ENCODE measurements at places on chromosomes 3 and 15.
A peak's percentile ranks its signal among the peaks of the same experiment; 100 is the strongest.

DNA sequence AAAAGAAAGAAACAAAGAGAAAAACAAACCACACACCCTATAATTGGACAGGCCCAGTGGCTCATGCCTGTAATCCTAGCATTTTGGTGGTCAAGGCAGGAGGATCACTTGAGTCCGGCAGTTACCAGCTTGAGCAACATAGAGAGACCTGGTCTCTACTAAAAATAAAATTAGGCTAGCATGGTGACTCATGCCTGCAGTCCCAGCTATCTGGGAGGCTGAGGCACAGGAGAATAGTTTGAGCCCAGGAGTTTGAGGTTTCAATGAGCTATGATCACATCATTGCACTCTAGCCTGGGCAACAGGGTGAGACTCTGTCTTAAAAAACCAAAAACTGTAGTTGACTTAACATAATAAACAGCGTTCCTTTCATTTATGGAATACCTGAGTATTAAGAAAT lies 72.3 kb upstream of the ST3GAL6 start:
- DNase-seq, result peak; percentile 21

GRCh38 chr3:47227678-47228077 lies 54.9 kb downstream of the KIF9 start:
- no peak for DNase-seq

DNA sequence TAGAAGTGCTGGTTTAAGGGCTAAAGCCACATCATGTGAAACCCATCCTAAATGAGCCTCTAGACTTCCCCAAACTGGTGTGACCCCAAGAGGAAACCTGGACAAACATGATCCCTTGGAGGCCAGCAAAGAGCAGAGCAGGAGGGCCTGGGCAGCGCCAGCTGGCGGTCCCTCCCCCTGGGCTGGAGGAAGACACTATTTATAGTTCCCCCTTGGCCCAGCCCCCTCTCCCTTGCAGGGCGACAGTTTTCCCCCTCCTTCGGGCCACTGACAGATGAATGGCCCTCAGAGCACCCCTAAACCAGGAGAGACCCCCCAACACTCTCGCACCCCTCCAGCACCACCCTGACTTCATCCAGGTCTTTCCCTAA lies 2.9 kb downstream of the UCN2 start:
- DNase-seq, result no peak

GRCh38 chr3:148727231-148727630 lies 29.5 kb downstream of the AGTR1 start:
- DNase-seq, result no peak

- no peak for DNase-seq
Measured at GRCh38 chr3:128307781-128308469, 154.6 kb downstream of the EEFSEC start.

GRCh38 chr15:85462029-85462428 lies 81.6 kb downstream of the AKAP13 start:
- DNase-seq, result no peak

DNA sequence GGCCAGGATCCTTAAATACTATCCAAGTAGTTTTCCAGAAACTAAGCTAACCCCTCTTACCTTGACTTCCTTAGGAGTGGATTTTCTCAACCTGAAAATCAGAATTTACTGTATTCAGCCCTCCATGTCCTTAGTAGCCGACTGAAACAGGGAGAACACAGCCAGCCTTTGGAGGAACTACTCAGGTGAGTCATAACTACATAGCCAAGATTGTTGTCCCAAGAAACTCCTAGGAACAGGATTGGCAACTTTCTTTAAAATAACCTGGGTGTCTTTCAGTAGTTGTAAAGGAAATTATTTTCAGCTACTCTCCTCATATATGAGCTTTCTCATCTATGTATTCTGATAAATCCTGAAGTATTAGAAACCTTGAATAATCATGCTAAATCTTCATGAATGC lies 22.3 kb downstream of the FANCD2OS start:
- no peak for DNase-seq

- peak; percentile 94 for DNase-seq
Measured at GRCh38 chr15:83846847-83847246, 192.9 kb downstream of the ADAMTSL3 start.

DNA sequence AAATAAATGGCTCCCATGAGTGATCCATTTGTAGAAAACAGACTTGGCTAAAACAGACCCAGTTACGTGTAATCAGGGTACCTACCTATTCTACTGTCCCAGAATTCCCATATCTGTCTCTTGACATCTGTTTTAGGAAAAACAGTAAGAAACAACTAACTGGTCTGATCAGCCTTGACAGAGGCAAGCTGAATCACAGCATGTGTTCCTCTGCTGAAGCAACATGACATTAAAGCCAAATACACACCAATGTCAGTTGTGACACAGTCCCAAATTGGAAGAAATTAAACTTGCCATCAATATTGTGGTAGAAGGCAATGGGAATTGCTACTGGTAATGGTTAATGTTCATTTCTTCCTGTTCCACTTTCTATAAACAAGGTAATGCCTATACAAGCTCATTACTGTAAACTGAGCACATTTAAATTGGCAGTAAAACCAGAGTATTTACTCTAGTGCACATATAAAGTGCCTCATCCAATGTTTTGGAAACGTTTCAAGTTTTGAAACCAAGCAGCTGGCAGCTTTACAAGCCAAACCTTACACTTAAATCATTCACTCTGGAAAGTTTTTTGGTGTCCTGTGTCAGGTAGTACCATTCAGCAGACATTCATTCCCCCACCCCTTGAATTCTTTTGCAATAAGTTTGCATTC lies 27.0 kb downstream of the ALDH1A2 start:
- no peak for DNase-seq

DNA sequence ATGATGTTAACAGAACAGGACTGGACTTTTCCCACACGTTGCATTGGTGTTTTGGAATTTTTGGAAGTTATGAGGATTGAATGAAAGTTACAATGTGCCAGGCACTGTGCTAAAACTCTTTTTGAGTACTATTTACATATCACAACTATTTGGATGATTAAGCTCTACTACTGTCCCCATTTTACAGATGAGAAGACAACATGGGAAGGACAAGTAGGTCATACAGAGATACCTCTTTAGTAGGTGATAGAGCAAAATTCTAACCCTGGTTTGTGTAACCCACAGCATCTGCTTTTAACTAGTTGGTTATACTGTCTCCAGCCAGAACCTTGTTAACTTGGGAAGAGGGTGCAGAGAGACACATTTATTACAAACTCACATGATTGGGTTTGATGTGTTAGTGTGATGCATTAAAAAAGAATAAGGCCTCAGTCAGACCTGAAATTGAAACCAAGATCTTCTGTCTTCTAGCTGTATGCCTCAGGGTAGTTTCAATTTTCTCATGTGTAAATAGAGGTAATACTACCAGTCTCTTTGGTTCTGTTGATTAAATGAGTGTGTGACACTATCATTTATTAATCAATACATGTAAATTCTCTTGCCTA lies 1.4 kb downstream of the NDUFB4 start:
- no peak for DNase-seq

DNA sequence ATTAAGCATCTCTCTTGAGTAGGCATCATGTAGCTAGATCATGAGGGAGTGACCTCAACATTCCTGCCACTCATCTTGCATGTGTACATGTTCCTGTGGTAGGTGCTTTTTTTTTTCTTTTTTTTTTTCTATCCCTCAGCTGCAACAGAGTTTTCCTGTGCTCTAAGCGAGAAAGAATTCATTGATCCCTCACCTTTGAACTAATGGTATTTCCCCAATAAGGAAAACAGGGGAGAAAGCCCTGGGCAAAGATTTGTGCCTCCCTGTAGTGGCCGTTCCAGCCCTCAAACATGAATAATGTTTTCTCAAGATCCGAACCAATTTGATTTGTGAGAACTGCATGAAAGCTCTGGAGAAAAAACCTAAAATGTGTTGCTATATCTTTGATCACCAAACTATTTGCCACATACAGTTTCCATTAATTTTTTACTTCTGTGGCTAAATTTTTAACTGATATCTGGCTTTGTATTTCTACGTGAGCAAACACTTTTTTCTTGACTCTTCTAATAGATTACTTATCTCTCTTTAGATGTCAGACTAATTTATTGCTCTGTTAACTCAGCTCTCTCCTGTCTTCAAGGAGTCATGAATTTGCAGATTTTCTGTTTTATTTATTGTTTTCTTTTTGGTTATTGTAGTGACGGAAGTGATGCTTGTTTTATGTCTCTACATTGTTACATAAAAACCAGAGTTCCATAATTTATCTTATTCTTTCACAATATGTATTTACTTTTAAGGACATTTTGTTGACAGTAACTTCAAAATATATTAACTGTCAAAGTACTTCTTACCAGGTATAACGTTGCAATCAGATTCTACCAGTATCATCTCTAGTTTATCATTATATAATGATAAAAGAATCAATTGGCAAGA lies 1396.5 kb downstream of the OTOL1 start:
- DNase-seq, result no peak

DNA sequence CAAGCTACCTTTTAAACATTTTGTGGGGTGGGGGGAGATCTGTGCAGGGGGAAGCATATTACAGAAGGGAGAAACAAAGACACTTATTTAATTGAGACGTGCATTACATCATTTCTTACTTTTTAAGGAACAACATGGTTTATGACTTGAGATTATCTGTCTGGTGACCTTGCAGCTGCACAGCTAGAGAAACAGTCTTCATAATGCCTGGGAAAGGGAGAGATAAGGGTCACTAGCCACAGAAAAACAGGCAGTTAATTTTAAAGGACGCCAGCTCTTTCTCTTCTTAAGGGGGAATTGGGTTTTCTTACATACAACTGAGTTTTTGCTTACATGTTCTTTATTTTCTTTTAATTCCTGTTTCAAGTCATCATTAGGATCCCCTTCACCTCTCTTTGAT lies 147.9 kb downstream of the SST start:
- no peak for DNase-seq

GRCh38 chr3:187770224-187770623 lies 25.0 kb upstream of the BCL6 start:
- no peak for DNase-seq

DNA sequence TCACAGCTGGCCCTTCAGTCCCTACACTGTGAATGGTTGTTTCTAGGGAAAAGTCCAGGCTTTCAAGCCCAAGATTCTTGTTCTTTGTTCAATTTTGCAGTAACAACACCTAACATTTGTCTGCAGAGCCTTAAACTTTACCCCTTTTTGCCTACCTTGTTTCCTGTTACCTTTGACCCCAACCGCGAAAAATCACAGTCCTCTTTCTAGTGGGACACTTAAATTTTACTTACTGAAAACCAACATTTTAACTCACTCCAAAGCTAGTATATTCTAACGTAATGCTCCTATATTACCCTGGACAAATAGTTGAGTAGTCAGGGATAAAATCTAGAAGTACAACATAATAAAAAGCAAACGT lies 649 bp upstream of the PIK3CB start:
- no peak for DNase-seq

GRCh38 chr15:41025393-41025792 lies 72.1 kb downstream of the CHAC1 start:
- no peak for DNase-seq

DNA sequence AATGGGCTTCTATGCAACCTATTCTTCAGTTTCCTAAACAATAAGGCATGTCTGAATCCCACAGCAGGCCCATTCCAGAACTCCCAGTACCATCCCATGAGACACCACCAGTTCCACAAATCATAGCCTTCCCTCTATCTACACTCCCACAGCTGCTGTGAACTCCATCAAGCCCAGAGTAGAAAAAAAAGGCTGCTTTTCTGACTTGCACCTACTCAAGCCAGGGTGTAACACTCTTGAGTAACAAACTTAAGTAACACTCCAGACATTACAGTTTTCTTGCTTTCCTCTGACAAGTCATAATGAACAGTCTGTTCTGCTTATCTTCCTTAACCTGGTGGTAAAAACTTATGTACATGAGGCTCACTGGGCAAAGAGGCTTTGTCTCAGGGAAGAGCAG lies 283.1 kb downstream of the NFKBIZ start:
- no peak for DNase-seq

GRCh38 chr3:128182656-128183055 lies 29.4 kb downstream of the EEFSEC start:
- DNase-seq, result no peak

GRCh38 chr15:101376615-101377395 lies 81.8 kb upstream of the SNRPA1 start:
- no peak for DNase-seq

DNA sequence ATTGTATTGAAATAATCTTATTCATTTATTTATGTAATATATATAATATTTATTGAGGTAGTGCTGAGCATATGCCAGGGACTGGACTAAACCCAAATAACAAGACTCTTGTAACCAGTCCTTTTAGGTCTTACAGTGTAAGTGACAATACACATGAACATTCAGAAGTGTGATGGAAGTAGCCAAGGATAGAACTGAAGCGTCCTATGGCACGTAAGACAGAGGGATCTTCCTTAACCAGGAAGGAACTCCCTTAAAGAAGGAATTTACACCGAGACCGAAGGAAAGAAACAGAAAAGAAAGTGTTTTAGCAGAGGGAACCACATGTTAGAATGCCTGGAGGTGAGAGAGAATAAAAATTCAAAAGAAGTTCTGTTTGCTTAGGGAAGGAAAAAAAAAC lies 23.6 kb upstream of the CLDN1 start:
- DNase-seq, result no peak

- DNase-seq, result no peak
Measured at GRCh38 chr3:123296836-123297626, 95.3 kb downstream of the SEC22A start.

GRCh38 chr3:156218353-156218744 lies 98.0 kb downstream of the KCNAB1 start:
- DNase-seq, result peak; percentile 5

GRCh38 chr3:22156868-22157267 lies 405.9 kb upstream of the ZNF385D start:
- no peak for DNase-seq

GRCh38 chr3:172161133-172161789 lies 121.9 kb downstream of the FNDC3B start:
- DNase-seq, result no peak

GRCh38 chr15:39922462-39923092 lies 2.5 kb upstream of the GPR176 start:
- DNase-seq, result no peak

DNA sequence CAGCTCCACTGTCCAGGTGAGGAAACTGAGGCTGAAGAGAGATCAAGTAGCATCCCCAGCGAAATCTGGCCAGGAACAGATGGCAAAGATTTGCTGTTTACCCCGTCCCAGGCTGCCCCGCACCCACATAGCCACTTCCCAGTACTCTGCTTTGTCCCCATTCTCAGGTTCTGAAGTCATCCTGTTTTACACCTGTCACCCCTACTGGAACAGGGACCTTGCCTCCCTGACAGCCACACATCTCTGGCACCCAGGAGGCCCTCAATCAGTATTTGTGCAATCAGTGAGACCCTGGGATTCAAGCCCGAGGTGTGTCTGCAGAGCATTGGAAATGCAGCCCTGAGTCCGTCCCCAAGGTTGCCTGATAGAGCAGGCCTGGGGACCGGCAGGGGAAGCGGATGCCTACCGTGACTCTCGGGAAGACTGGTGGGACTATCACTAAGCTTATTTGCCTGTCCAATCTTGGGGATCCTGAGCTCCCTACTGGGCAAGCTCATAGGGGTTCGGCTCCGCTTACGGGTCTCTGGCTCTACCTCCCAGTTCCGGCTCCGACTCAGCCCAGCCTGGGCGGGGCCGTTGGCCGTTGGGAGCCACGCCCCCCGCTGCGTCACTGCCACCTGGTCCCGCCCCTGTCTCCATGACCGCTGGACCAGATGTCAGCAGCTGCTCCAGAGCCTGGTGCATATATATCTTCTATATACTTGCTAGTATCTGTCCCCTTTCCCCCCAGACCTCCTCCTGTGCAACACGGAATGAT lies 17.5 kb upstream of the FANCD2 start:
- DNase-seq, result peak; percentile 68
